ENCODE measurements at places on chromosomes 4 and X. TPM values are rescaled to one million over a fixed set of nuclear protein-coding genes. Genes with fewer than 3 reads are reported as not detected.

Gene SRPX
- polyA plus RNA-seq = 36.3 TPM

Gene GAGE13
- polyA plus RNA-seq = not detected

Gene PDGFC
- 27.7 TPM for polyA plus RNA-seq

Gene MTNR1A
- polyA plus RNA-seq = not detected

Gene AMMECR1
- polyA plus RNA-seq = 8.0 TPM

Gene SPANXA1
- not detected for polyA plus RNA-seq

Gene KIAA1210
- 0.23 TPM for polyA plus RNA-seq

Gene BANK1
- polyA plus RNA-seq = 0.37 TPM

Gene AFP
- 0.29 TPM for polyA plus RNA-seq

Gene ARHGAP36
- 223 TPM for polyA plus RNA-seq

Gene MMRN1
- polyA plus RNA-seq = 6.5 TPM

Gene HTR2C
- not detected for polyA plus RNA-seq

Gene CACNA1F
- 0.01 TPM for polyA plus RNA-seq

Gene MGARP
- 0.14 TPM for polyA plus RNA-seq

Gene PI4K2B
- 11.0 TPM for polyA plus RNA-seq

Gene NOCT
- 3.0 TPM for polyA plus RNA-seq

Gene CORIN
- polyA plus RNA-seq = 0.87 TPM

Gene MAGEB1
- polyA plus RNA-seq = not detected

Gene SASH3
- 2.9 TPM for polyA plus RNA-seq

Gene FDCSP
- 0.48 TPM for polyA plus RNA-seq

Gene LRIT3
- 0.33 TPM for polyA plus RNA-seq

Gene SUPT20HL2
- polyA plus RNA-seq = 0.19 TPM

Gene PLS3
- 82.5 TPM for polyA plus RNA-seq

Gene TREX2
- 1.3 TPM for polyA plus RNA-seq

Gene TEX13A
- polyA plus RNA-seq = not detected

Gene GABRG1
- 0.04 TPM for polyA plus RNA-seq

Gene CDKL2
- polyA plus RNA-seq = 0.12 TPM

Gene PRSS48
- not detected for polyA plus RNA-seq

Gene SCML2
- polyA plus RNA-seq = 7.5 TPM

Gene GPRIN3
- polyA plus RNA-seq = 2.4 TPM

Gene IBSP
- 0.18 TPM for polyA plus RNA-seq

Gene ANK2
- polyA plus RNA-seq = 285 TPM

Gene RASL11B
- 8.6 TPM for polyA plus RNA-seq

Gene FAM236A
- polyA plus RNA-seq = not detected

Gene GPC4
- polyA plus RNA-seq = 104 TPM
